ENCODE measurements at places on chromosomes 1 and 21.

- no peak for DNase-seq
- H3K27ac ChIP-seq: no peak overlapping the region
- no peak overlapping the region for H3K4me3 ChIP-seq
Measured at GRCh38 chr21:15560383-15561056, 169.3 kb upstream of the USP25 start.

- H3K36me3 ChIP-seq: no peaks in the 10 kb centered on the region
- no peak overlapping the region for H3K27ac ChIP-seq
- H3K27me3 ChIP-seq: no peaks in the 10 kb centered on the region
- no peak overlapping the region for H3K4me3 ChIP-seq
- H3K4me1 ChIP-seq: peaks cover 34% of the 10 kb centered on the region
Measured at GRCh38 chr1:174017231-174017970, 4.8 kb downstream of the RC3H1 start.

DNA sequence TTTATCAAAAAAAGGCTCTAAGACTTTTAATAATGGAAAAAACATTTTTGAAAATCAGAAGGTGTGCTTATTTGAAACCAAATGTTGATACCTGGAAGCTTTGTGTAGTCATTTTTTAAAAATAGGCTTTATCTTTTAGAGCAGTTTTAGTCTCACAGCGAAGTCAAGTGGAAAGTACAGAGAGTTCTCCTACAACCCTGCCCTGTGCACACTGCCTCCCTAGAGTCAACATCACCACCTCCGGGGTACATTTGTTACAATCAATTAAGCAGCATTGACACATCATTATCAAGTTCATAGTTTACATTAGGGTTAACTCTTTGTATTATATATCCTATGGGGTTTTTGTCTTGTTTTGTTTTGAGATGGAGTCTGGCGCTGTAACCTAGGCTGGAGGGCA, 10.7 kb upstream of the ERO1B start:
- no peak for DNase-seq
- H3K36me3 ChIP-seq: no peaks in the 10 kb centered on the region

DNA sequence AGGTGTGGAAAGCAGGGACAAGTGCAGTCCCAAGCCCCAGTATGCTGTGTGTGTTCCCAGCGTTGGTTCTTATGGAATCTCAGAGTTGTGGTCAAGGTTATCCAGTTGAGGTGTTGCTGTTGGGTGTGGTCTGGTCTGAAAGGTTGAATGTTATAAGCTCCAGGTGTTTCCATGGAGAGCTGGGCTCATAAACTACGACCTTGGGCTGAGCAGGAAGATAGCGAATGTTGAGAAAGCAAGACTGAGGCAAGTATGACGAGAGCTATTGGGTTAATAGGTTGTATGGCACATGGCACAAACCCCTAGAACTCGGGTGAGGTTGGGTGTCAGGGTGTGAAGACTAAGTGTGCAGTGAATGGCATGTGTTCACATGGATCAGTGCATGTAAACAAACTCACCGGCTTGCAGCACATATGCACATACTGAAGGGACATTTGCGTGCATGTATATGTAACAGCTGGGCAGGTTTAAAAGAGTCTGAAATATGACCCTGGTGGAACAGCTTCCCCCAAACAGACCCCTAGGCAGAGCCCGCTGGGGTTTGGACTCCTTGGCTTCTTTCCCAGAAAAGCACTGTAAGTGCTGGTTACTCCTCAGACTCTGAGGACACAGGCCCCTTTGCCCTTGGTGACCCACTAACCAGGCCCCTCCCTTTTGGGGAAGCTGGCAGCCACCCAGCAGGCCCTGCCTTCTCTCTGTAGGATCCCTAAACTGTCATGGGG, 117.5 kb downstream of the NAV1 start:
- H3K36me3 ChIP-seq: no peaks in the 10 kb centered on the region
- no peaks in the 10 kb centered on the region for H3K27me3 ChIP-seq
- H3K27ac ChIP-seq: no peak overlapping the region
- no peaks in the 10 kb centered on the region for H3K4me1 ChIP-seq

DNA sequence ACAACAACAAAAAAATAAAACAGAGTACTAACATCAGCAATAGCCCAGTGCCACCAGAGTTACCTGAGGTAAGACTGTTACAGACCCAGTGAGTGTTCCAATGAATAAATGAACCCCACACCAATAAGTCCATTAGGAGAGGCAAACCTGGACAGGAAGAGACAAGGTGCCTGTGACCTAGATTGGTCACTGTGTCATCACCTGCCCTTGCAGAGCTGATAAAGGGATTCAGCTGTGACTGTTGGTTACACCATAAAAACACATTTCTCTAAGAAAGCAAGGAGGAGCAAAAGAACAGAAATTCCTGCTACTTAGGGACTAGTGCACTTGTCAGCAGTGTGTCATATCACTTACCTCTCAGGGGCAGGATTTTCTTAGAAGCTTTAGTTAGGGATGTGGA, 37.5 kb downstream of the CD2 start:
- H3K27me3 ChIP-seq: no peaks in the 10 kb centered on the region
- DNase-seq: no peak
- H3K36me3 ChIP-seq: no peaks in the 10 kb centered on the region

DNA sequence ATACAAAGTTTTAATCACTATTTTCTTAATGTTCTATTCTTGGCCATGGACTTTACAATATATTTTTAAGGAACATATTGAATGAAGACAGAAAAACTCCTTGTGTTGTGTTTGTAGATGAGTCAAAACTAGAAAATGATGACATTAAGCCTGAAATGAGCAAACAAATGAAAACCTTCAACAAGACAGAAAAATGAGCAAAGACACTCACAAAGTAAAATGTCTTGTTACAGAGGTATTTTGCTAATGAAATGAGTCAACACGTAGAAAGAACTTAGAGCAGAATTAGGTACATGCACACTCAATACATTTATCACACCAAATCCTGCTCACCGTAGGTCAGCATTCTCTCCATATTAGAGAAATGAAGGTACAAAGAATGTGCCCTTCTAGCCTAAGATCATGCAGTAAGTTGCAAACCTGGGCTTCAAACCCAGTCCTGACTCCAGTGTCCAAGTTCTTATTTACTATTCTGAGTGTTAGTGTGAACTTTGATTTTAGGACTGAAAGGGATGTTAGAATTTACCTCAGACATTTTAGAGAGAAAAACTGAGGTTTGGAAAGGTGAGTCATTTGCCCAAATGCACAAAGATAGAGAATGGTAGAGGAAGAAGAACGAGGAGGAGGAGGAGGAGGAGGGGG, 133.9 kb upstream of the SGIP1 start:
- H3K4me1 ChIP-seq: no peaks in the 10 kb centered on the region
- H3K27me3 ChIP-seq: no peaks in the 10 kb centered on the region
- H3K36me3 ChIP-seq: no peaks in the 10 kb centered on the region
- DNase-seq: no peak

- no peaks in the 10 kb centered on the region for H3K36me3 ChIP-seq
- no peak overlapping the region for H3K27ac ChIP-seq
- peaks cover 9% of the 10 kb centered on the region for H3K4me1 ChIP-seq
- no peak for DNase-seq
Measured at GRCh38 chr1:27372808-27373690, 1.6 kb downstream of the FCN3 start.

DNA sequence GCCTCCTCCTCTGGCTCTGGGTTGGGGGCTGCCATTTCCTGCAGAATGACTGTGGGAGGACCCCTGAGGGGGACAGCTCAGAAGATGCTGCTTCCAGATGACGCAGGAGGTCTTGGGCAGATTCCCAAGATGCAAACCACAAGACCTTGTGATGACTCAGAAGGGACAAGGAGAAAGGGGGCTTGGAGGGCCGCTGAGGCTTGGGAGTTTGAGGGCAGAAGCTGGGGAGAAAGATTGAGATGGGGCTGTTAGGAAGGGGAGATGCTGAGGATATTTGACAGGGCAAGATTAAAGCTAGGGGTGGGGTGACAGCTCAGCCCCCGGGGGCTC, 7.5 kb downstream of the PTPRU start:
- H3K4me1 ChIP-seq: no peaks in the 10 kb centered on the region

DNA sequence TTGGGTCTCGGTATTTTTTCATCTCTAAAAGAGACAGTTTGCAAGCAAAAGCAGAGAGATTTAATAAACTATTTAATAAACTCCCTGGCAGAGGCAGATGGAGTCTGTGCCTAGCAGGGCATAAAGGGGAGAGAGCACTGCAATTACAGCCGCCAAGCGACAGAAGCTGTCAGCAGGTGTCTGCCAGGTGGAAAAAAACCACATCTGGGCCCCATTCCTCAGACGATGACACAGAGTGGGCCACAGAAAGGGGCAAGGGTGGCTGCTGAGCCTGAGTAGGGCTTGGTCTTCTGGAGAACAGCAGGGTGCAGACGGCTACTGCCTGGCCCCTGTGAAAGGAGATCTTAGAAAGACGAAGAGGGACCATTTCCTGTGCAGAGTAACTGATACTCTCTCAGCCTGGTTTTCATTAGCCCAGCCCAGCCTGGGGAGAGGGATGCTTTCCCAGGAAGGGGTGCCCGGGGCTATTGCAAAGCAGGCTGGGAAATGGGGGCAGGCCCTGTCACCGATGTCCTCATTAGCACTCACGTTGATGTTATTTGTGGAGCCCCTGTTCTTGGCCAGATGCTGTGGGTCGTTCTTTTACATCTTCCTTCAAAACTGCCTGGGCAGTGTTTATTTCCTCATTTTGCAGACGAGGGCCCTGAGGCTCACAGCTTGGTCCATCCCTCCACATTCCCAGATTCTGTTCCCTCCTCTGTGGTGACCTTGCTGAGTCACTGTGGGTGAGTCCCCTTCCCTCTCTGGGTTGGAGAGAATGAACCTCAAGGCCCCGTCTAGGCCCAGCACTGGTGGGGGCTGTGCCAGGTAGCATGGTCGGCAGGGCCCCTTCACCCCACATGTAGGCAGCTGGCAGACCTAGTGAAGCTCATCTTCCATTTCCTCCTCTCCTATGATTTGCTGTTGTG, 472.7 kb downstream of the PTPRU start:
- peaks cover 45% of the 10 kb centered on the region for H3K27me3 ChIP-seq
- H3K4me3 ChIP-seq: no peak overlapping the region
- H3K27ac ChIP-seq: no peak overlapping the region
- DNase-seq: no peak

GRCh38 chr1:169906938-169907337, 13.2 kb upstream of the SCYL3 start:
- no peak overlapping the region for H3K27ac ChIP-seq
- DNase-seq: no peak
- no peaks in the 10 kb centered on the region for H3K27me3 ChIP-seq
- H3K4me1 ChIP-seq: peaks cover 4% of the 10 kb centered on the region

GRCh38 chr1:18484721-18485120, 4.0 kb downstream of the KLHDC7A start:
- no peak overlapping the region for H3K4me3 ChIP-seq
- H3K4me1 ChIP-seq: no peaks in the 10 kb centered on the region
- no peak for DNase-seq
- no peaks in the 10 kb centered on the region for H3K36me3 ChIP-seq
- H3K27ac ChIP-seq: no peak overlapping the region

DNA sequence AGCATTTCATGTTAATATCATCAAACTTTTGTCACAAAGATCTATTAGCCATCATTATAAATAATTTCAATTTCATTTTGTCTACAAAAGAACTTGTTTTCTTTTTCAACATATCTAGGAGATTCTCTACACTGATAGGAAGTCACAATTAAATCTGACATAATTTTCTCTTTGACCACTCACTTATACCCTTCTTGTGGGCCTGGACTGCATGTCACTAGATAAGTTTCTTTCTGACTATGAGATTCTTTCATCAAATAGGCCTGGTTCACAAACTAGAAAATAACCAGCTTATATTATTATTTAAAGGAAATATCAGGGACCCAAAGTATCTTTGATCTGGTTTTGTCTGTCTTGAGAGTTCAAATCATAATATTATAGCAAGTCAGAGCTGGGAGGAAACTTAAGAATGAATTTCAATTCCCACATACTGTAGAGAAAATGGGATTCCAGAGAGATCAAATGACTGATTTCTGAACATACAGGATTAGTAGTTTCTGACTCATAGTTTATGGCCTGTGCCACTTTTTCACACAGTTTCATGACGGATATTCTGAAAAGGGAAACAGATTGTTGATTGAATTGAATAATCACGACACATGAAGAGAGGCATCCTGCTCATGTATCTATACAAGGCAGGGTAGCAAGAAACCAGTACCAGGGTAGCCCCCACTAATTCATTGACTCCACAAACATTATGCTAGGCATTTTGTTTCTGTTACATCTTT, 355.8 kb downstream of the GPATCH2 start:
- H3K4me1 ChIP-seq: no peaks in the 10 kb centered on the region
- no peaks in the 10 kb centered on the region for H3K27me3 ChIP-seq
- no peak overlapping the region for H3K27ac ChIP-seq
- no peaks in the 10 kb centered on the region for H3K36me3 ChIP-seq

DNA sequence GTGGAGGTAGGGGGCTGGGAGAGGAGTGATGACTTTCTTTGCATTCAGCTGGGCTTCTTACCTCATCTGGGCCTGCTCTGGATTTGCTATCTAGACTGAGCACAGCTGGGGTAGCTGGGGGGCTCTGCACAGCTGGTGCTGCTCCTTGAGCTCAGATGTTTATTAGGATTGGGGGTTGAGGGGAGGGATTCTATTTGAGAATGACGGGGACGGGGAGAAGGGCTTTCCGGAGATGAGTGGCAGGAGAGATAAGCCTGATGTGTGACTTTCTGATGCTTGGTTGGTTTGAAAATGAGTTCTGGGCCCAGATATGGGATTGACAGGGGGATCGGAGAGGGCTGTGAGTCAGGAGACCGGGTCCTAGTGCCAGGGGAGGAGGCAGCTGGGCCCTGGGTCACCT, 146.1 kb upstream of the CSF3R start:
- H3K4me1 ChIP-seq: no peaks in the 10 kb centered on the region
- H3K4me3 ChIP-seq: no peak overlapping the region
- DNase-seq: no peak
- H3K27ac ChIP-seq: no peak overlapping the region

DNA sequence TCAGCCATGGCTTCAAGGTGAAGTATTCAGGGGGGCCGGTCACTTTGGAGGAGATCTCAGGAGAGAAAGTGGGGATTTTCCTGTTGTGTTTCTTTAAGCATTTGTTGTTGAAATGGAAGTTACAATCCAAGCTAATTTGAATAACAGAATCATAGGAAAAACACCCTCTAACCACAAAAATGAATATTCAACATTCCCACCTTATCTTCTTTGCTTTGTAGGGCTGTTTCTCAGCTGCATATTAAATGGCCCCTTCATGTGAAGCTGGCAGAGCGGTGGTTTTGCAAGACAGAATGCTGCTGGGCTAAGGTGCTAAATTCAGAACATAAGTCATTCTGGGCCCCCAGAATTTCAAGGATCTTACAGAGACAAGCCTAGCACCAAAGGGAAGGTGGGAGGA, 279.0 kb downstream of the RRAGC start:
- no peak for DNase-seq
- no peaks in the 10 kb centered on the region for H3K4me1 ChIP-seq
- no peaks in the 10 kb centered on the region for H3K36me3 ChIP-seq
- no peak overlapping the region for H3K4me3 ChIP-seq
- peaks cover 50% of the 10 kb centered on the region for H3K27me3 ChIP-seq

GRCh38 chr1:9078015-9078751, 8.7 kb upstream of the SLC2A5 start:
- no peak for DNase-seq
- H3K4me3 ChIP-seq: no peak overlapping the region
- no peaks in the 10 kb centered on the region for H3K27me3 ChIP-seq
- H3K27ac ChIP-seq: no peak overlapping the region
- H3K36me3 ChIP-seq: no peaks in the 10 kb centered on the region

Measured in T-cell (primary cell).